ENCODE measurements at places on chromosomes 5 and 9.

DNA sequence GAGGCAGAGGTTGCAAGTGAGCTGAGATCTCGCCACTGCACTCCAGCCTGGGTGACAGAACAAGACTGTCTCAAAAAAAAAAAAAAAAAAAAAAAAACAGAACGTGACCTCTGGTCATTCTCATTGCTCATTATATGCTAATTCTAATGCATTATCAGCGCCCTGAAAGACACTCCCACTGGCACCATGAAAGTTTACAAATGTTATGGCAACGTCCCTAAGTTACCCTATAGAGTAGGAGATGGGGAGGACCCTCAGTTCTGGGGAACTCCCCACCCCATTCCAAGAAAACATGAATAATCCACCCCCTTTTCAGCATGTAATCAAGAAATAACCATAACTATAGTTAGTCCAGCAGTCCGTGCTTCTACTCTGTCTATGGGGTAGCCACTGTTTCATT is 48.9 kb upstream of the DENND4C start:
- no peak for DNase-seq

- DNase-seq = no peak
Observed at GRCh38 chr5:147621016-147621415, 111.1 kb upstream of the DPYSL3 start.

- no peak for DNase-seq
Observed at GRCh38 chr5:135016861-135017290, 17.2 kb downstream of the PITX1 start.

DNA sequence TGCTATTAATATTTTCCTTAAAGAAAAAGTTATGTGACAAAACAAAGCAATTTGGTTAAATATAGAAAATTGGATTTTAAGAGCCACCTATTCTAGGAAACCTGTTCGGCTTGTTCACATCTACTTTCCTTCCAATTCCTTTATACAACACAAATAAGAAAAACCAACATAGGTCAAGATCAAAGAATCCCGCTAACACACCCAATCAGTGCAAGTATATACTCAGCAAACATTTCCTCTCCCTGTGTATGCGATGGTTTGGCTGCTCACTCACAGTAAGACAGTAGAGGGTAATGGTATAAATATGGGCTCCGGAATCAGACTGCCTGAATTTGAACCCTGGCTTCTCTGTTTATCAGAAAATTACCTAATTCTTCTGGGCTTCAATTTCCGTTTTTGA is 757.5 kb upstream of the ZNF608 start:
- no peak for DNase-seq

- DNase-seq = no peak
Observed at GRCh38 chr9:128512820-128513219, 8.3 kb downstream of the GLE1 start.

DNA sequence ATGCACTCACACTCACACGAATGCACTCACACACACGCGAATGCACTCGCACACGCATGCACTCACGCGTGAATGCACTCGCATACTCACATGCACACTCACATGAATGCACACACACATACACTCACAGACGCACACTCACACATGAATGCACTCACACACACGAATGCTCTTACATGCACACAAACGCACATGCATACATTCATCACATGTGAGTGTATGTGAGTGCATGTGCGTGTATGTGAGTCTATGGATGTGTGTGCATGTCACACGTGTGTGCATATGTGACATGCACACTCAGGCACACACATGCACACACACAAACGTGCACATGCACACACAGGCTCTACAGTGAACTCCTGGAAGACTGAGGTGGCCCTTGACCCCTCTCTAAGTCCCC is 121.7 kb downstream of the ADAMTS2 start:
- no peak for DNase-seq

- DNase-seq = no peak
Observed at GRCh38 chr5:4924577-4924976, 215.6 kb upstream of the ADAMTS16 start.

- no peak for DNase-seq
Observed at GRCh38 chr5:94017579-94017978, 276.2 kb upstream of the POU5F2 start.

GRCh38 chr9:84862810-84863287 is 193.3 kb downstream of the NTRK2 start:
- DNase-seq = no peak

- no peak for DNase-seq
Observed at GRCh38 chr9:23686257-23686656, 139.8 kb downstream of the ELAVL2 start.

- no peak for DNase-seq
Observed at GRCh38 chr5:135313405-135313804, 85.6 kb downstream of the MACROH2A1 start.

GRCh38 chr9:78676623-78677022 is 379.7 kb downstream of the PSAT1 start:
- DNase-seq = no peak

- DNase-seq = no peak
Observed at GRCh38 chr9:119221276-119221675, 148.0 kb downstream of the BRINP1 start.

GRCh38 chr9:96423985-96424336 is 5.8 kb upstream of the ZNF367 start:
- DNase-seq = no peak

DNA sequence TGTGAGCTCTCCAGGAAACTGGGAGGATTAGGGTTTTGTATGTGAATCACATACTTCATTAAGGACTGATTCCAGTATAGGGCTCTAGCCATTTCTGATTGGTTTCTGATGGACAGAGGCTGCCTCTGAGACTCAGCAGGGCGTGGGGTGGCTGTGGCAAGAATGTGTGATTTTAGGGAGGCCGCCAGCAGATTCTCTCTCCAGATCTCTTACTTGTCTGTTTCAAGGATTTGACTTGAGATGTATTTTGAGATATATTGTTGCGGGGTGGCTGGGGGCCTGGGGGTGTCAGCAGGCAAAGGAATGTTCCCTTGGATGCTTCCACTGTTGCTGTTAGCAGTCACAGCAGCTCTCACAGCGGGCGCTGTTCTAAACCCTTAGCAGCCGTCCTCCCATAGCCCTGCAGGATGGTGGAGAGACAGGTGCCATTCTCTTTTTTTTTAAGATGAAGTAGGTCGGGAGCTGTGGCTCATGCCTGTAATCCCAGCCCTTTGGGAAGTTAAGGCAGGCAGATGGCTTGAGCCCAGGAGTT is 8.0 kb upstream of the HNRNPAB start:
- no peak for DNase-seq

DNA sequence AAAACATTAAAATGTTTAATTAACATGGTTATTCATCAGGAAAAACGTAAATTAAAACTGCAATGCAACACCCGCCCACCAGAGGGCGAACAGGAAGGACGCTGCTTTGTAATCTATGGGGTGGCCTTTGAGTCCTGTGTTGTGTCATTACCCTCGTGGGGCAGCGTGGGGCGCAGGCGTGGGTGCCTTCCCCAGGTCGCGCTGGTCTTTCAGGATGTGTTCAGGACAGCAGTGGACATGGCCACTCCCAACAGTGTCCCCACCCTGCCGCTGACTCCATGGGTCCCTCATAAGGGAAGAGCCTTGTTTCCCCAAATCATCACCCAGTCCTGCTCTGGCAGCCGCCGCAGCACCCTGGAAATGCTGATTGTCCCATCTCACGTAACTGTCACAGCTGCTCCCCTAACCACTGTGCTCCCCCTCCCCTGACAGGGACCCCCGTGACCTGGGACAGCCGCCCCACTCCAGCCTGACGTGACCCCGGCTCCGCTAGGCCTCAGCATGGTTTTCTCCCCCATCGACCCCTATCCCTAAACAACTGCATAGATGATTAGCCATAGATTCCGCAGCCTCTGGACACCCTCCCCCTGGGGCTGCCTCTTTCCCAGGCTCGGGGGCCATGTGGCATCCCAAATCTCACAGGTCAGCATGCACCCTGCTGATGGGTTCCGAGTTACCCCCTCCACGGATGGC is 36.4 kb downstream of the GLT6D1 start:
- no peak for DNase-seq

DNA sequence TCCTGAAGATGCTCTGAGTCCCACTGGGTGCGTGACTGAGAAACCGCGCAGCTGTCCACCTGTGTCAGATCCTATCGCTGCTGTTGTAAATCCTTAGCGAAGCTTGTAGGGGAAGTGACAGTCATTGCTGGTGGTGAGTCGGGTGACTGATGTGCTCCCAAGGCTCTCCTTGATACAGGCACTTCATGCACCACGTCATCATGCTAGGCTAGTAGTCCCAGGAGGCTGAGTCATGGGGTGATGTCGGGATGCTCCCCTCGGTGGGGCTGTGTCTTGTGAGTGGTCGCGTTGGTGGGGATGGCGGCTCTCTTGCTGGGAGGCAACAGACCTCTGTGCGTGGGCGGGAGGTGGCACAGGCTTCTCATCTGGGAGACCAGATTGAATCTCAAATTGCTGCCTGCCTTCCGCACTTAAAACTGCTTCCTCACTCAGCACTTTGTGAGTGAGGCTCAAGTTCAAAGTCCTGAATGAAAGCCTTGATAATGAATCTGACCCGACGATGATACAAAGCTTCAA is 84.7 kb downstream of the CSNK1A1 start:
- peak; percentile 6 for DNase-seq

- DNase-seq = no peak
Observed at GRCh38 chr9:105198023-105198422, 46.4 kb upstream of the SLC44A1 start.

DNA sequence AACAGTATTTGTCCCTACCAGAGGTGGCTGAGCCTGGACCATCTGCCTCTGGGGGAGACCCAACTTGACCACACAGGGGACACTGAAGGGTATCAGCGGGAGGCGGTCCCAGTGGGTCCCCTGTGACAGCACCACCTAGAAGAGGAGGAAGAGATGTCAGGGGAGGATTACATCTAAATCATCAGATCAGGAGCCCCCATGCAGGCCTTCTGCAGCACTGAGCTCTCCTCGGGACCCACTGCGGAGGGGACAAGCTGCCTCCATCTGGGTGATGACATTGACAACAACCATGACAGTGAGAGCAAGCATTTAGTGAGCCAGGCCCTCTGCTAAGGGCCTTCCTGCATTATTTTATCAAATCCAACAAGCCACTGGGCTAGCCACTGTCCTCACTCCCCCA is 12.3 kb downstream of the ORM2 start:
- DNase-seq = no peak

DNA sequence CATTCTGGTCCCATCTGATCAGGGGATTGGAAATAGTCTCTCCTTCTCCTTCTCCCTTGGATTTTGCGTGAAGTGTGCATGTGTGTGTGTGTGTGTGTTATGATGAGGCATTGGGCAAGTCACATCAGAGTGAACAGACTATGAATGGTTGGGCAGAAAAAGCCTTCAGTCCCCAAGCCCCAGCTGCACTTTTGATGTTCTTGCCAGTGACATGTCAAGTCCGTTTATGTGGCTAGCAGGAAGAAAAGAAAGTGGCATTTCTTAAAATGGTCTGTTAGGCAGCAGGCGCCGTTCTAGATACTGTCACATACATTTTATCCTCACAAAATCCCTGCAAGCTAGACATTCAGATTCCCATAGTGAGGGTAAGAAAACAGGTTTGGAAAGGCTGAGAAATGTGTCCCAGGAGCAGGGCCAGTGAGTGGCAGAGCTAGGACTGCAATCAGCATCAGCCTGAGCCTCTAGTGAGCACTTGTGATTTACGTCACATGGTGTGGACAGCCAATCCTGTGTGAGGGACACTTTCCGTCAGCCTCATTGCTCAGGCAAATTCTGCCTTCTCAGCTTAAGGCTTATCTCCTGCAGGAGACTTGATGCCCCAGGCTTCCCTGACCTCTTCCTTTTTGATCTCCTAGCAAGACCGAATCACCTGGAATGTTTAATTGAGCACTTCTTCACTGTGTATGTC is 60.4 kb downstream of the GLRA1 start:
- DNase-seq = no peak

- DNase-seq = no peak
Observed at GRCh38 chr5:25056836-25057235, 412.1 kb upstream of the CDH10 start.

- DNase-seq = no peak
Observed at GRCh38 chr5:178464431-178465048, 125.7 kb downstream of the COL23A1 start.

GRCh38 chr5:57171816-57172465 is 1.9 kb upstream of the GPBP1 start:
- DNase-seq = no peak

GRCh38 chr9:123926941-123927340 is 3.0 kb downstream of the DENND1A start:
- no peak for DNase-seq

- DNase-seq = no peak
Observed at GRCh38 chr9:111231801-111232580, 98.0 kb downstream of the OR2K2 start.

All from caudate nucleus (tissue), 63 donors.